ENCODE measurements at places on chromosomes 4 and X.

- no peak for DNase-seq
Measured at GRCh38 chr4:37510626-37511025, 175.6 kb downstream of the RELL1 start.

GRCh38 chr4:123246085-123246484, 150.5 kb upstream of the SPRY1 start:
- DNase-seq = no peak

DNA sequence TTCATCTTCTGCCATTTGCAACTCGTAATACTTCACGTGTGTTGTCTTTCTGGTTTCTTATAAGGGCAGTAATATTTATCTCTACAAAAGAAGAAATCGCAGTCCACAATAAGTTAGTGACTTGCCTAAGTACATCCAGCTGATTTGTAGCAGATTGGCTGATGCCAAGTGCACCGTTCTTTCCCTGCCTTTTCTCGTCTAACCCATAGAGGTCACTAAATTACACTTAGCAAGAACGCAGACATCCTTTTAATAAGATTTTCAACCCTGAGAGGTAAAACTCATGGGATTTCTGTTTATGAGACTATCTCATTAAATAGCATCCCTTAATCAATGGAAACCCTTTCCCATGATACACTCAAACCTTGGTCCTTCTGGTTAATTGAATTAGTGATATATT, 408.6 kb upstream of the ACTRT1 start:
- no peak for DNase-seq

DNA sequence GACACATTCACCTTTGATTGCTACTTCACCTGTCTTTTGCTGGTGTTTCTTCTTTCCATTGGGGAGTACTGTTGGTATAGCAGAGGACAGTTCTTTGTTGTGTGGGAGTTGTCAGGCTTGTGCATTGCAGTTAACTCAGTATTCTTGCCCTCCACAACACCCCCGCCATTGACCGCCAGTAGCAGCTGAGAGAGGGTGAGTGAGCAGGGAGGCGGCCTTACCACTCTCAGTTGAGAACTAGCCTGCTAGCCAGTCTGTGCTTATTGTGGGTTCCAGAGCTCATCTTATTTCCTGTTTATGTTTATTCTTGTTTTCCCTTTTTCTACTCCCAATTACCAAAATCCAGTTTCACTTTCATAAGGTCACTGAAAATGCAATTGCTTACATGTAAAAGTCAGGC, 52.2 kb downstream of the STIM2 start:
- no peak for DNase-seq

GRCh38 chr4:77820649-77821561, 1.7 kb upstream of the CNOT6L start:
- no peak for DNase-seq

GRCh38 chr4:15427701-15428100, at the start of gene C1QTNF7:
TSS of gene C1QTNF7 (plus strand) at chr4:15428033. CDS start at chr4:15435744, 7,711 bp downstream.
- DNase-seq = no peak

- DNase-seq = no peak
Measured at GRCh38 chrX:2682565-2683177, 8.4 kb upstream of the CD99 start.

- no peak for DNase-seq
Measured at GRCh38 chr4:17057035-17057434, 158.6 kb upstream of the LDB2 start.

GRCh38 chrX:44303119-44303518, 40.4 kb downstream of the EFHC2 start:
- DNase-seq = no peak

DNA sequence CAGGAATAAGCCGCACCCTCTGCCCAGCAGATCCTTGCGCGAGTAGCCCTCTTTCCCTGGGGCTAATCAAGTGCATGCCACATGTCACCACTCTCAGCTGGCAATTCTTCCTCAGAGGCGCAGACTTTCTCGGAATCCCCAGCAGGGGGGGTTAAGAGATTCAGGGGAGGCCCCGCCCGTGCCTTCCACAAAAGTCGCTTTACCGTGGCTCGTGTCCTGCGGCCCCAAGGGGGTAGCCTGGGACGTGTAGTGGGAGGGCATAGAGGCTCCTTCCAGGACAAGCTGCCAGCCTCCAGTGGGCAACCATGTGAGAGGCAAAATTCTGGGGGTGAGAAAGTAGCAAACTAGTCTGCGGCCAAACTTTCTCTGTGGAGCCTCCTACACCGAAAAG, 652 bp downstream of the SRPX start:
- DNase-seq = no peak

DNA sequence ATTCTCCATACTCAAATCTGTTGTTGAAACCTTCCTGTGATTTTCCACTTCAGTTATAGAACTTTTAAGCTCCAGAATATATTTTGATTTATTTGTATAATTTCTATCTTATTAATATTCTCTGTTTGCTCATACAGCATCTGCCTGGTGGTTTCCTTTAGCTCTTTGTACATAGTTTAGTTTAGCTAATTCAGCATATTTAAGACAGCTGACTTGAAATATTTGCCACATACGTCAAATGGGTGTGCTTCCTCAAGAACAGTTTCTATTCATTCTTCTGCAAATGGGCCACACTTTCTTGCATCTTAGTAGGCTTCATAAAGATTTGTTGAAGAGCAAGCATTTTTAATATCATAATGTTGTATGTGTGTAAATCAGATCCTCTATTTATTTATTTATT, 101.8 kb downstream of the MAGEC1 start:
- no peak for DNase-seq

- no peak for DNase-seq
Measured at GRCh38 chr4:60019180-60019579, 1180.9 kb upstream of the ADGRL3 start.

DNA sequence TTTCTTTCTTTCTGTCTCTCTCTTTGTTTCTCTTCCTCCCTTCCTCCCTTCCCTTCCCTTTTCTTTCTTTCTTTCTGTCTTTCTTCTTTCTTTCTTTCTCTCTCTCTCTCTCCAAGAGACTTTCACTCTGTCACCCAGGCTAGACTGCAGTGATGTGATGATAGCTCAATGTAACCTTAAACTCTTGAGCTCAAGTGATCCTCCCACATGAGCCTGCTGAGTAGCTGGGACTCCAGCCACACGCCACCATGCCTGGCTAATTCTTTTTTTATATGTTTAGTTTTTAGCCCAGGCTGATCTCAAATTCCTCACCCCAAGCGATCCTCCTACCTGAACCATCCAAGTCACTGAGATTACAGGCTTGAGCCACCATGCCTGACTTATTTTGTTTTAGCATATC, 64.3 kb upstream of the EMCN start:
- no peak for DNase-seq

GRCh38 chr4:99161373-99162099, 17.4 kb upstream of the ADH4 start:
- DNase-seq = no peak

- DNase-seq = no peak
Measured at GRCh38 chrX:71102292-71102691, 4.2 kb downstream of the CXorf65 start.

GRCh38 chrX:129529685-129530281, 6.5 kb upstream of the SMARCA1 start:
- no peak for DNase-seq

DNA sequence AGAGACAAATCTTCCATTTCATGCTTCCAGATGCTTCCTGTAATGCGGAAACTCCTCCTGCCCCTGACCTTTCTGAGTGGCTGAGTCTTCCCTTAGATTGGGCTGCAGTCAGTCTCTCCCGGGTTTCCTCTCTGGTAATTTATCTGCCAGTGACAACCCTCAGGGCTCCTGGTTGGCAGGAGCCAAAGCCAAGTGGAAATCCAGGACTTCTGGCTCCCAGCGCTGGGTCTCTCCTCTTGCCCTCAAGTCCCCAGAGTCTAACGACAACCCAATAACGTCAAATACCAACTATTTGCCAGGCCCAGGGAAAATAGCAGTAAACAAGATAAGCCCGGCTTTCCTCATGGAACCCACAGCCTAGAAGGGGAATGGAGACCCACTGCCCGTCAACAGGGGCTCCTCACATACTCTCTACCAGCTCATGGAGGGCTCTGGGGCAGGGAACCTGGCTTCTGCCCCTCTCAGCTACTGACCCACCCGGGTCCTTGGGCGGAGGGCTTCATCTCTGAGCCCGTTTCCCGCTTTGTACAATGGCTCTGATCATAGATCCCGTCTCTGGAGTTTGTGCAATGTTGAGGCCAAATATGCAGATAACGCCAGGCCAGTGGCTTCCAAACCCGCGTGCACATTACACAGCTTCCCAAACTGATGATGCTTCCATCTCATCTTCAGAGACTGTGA, 1.1 kb upstream of the TBC1D14 start:
- DNase-seq = no peak

GRCh38 chr4:62960415-62960814, 1448.8 kb downstream of the TECRL start:
- no peak for DNase-seq

DNA sequence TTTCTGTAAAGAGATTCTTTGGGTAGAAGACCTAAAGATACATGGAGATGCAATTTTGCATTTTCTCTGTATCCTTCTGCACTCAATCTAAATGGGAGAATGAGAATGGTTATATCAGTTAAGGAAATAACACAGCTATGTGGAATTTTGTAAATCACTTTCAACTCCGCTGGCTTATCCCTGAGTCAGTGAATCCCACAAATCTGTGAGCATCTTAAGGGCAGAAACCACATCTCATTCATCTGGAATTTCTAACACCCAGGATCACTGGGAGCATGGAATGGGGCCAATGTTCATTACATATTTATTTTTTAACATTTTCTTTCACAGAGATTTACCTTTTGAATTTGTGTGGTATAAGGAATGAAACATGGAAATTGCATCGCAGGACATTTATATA, 167.8 kb downstream of the CFAP47 start:
- no peak for DNase-seq

DNA sequence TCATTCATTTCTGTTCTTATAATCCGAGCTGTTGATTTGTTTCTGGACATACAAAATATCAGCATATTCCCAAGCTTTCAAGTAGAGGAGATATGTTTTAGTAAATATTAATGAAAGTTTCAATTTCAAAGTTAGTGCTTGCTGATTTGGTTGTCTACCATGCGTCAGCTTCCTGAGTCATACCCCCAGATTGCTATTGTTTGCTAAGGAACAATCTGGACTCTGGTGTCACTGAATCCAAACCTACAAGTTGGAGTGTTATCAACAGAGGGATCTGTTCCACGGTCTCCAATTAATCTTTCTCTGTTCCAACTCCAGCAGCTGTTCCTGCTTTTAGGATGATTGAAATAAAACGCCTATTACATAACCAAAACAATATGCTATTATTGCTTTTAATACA, 96.1 kb upstream of the FAM9A start:
- DNase-seq = no peak

DNA sequence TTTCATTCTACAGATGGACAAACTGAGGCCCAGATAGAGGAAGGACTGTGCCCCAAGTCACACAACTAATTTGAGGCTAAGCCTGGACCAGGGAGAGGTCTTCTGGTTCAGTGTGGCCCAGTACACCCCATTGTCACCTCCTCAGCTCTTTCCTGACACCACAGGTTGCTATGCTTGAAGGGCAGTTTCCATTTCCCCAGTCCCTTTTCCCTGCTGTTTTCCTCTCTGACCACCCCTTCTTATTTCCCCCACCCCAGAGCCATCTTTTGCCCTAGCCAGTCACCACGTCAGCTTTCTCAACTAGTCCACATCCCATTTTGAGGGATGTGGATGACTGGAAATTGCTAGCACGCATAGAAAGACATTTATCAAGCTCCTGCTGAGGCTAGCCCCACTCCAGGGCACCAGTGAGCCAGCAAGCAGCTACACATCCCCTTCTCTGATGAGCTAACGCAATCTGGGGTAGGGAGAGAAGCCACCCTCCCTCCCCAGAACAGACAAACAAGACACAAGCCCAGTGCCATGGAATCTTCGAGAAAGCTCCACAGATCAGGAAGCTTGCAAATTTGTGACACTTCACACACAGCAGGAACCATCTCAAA, 1.3 kb downstream of the GABRE start:
- DNase-seq = no peak

DNA sequence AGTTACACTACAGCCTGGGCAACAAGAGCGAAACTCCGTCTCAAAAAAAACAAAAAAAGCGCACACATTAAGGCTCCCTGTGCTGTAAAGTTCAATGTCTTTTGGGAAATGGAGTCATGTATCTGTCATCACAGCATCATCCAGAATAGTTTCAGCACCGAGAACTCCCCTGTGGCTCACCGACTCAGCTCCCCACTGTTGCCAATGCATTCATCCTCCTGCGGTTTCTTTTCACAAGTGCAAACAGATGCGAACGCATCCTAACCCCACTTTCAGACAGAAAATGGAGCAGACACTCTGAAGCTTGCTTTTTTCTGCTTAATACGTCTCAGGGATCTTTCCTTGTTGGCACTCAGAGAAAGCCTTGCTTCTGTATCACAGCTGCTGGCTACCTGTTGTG, 13.8 kb upstream of the SH3TC1 start:
- DNase-seq = no peak

DNA sequence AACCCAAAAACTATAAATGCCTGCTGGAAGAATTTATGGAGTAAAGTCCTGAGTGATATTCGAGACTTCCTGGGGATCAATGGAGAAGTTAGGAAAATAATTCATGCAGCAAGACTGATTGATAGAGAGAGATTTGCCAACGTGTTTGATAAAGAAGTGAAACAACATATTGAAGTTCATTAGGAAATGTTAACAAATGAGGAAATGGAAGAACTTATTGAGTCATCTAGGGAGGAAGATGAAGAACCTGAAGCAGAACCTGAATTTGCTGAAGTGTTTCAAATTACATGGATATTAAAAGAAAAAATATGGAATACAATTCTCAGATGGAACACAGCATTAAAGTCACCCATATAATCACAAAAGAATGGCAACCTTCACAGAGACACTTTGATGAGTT, 39.0 kb downstream of the DDX60 start:
- DNase-seq = no peak

DNA sequence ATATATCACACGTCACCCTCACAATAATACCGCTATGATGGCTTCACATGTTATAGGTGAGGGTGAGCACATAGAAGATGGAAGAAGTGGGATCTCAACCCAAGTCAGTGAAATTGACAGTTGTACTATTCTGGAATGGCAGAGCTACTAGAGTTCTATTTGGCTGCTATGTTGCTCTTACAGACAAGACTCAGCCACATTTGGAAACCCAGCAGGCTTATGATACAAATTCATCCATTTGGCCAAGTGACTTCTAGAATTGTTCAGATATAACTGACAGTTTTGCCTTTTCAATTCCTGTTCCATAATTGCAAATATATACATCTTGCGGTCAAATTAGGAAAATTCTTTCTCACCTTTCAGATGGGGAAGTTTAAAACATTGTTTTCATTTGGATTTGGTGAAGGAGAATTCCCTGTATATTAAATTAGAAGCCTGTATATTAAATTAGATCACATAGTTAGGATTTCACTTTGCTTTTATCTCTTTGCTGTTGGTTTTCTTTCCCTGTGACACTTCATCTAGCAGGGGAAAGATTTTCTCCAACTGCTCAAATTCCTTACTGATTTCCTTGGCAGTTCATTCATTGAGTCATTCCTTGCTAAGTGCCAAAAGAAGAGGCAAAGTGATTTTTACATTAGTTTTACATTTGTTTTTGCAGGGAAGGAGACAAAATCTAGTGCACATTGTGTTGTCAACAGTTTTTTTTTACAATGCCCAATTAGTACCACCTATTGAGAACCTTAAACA, 120.6 kb upstream of the TBC1D9 start:
- DNase-seq = no peak

Data from NCI-H1436 treated with DMSO at 0.1 percent for 48 hours (cell line).